ENCODE measurements at places on chromosomes 12 and 14.
A peak's percentile ranks its signal among the peaks of the same experiment; 100 is the strongest.

DNA sequence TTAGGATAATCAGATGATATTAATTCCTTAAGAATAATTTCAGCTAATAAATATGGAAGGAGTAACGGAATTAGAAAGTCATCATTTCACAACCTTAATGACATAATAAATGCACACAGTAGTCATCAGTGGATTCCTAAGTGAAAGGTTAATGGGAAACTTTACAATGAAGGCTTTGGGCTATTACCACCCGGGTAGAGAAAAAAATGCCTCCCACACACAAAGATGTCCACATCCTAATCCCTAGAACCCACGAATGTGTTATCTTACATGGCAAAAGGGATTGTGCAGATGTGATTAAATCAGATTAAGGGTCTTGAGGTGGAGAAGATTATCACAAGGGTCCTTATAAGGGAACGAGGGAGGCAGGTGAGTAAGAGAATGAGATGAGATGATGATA lies 5.6 kb downstream of the TMED10 start:
- DNase-seq: no peak

DNA sequence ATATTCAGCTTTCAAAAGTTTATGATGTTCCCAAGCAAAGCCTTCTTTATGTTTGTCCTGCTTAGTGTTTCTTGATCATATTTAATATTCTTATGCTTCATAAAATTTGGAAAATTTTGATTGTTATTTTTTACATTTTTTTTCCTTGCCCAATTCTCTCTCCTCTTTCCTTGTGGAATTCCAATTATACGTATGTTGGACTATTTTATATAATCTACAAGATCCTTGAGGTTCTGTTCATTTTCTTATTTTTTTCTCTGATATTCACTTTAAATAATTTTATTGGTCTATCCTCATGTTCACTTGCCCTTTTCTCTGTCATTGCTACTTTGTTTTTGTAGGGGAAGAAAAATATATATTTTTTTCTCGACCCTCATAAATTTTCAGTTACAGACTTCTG lies 167.7 kb downstream of the DYRK2 start:
- no peak for DNase-seq

DNA sequence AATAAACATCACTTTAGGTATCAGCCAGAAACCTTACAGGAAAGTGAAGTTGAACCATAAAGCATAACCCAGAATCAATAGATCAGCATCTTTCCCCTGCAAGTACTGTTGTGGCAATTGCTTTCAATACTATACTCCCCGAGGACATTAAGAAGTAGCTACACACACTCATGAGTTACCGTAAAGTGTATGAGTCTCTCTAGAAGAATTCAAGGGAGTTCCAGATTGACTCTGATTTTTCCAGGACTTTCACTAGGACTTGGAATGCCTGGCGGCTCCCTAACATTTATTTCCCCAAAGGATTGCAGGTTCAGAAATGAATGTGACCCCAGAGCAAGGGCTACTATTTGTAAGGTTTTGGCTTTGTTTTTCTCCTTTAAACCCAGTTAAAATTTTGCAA lies 465.4 kb upstream of the MDGA2 start:
- DNase-seq: no peak

- no peak for DNase-seq
Measured at GRCh38 chr12:120115692-120116440, 687 bp downstream of the RAB35 start.

- DNase-seq: no peak
Measured at GRCh38 chr14:70602254-70602653, 1.8 kb upstream of the MED6 start.

- DNase-seq: peak; percentile 17
Measured at GRCh38 chr12:71746974-71747611, 7.6 kb upstream of the RAB21 start.

GRCh38 chr12:119069147-119069642 lies 87.9 kb downstream of the SRRM4 start:
- DNase-seq: no peak

DNA sequence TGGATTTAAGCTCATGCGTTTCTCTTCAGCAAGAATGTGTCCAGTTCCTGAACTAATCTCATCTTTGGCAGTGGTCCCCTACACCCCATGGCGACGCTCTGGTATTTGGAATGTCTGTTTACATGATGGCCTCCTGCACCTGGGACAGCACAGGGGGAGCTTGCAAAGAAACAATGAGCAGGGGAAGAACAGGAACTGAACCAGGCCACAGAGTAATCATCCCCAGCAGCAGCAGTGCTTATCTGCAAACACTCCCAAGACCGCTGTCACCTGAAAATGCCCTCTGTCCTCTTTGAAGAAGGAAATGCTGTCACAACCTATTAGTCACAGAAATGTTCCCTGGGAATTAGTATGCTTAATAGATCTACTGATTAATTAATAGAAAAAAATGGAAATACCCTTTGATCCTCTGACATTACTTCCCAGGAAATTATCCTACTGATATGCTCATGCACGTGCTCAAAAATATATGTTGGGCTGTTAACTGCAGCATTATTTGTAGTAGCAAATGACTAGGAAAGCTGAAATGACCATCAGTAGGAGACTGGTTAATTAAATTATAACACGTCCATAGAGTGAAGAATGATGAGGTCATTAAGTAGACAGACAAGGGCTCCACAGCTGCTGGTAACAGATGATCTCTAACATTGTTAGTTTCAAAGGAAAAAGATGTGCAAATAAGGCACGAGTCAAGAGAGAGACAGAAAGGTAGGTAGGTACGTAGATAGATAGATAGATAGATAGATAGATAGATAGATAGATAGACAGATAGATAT lies 279.3 kb upstream of the FLRT2 start:
- DNase-seq: no peak

GRCh38 chr12:41336041-41336549 lies 148.0 kb downstream of the PDZRN4 start:
- no peak for DNase-seq

GRCh38 chr12:15505616-15506015 lies 183.3 kb downstream of the PTPRO start:
- DNase-seq: no peak

GRCh38 chr12:20245491-20245890 lies 122.8 kb upstream of the PDE3A start:
- no peak for DNase-seq

DNA sequence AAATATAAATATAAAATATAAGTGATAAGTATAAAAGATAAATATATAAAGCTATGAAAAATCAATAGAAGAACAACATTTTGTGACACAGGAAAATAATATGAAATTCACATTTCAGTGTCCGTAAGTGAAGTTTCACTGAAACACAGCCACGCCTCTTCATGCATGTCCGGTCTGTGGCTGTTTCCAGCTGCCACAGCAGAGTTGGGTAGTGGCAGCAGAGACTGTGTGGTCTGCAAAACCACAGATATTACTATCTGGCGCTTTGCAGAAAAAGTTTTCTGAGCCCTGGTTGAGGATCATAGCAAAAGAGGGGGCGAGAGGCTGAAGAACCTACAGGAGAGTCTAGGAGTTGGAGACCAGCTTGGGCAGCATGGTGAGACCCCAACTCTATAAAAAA lies 780 bp downstream of the SERPINA4 start:
- no peak for DNase-seq

DNA sequence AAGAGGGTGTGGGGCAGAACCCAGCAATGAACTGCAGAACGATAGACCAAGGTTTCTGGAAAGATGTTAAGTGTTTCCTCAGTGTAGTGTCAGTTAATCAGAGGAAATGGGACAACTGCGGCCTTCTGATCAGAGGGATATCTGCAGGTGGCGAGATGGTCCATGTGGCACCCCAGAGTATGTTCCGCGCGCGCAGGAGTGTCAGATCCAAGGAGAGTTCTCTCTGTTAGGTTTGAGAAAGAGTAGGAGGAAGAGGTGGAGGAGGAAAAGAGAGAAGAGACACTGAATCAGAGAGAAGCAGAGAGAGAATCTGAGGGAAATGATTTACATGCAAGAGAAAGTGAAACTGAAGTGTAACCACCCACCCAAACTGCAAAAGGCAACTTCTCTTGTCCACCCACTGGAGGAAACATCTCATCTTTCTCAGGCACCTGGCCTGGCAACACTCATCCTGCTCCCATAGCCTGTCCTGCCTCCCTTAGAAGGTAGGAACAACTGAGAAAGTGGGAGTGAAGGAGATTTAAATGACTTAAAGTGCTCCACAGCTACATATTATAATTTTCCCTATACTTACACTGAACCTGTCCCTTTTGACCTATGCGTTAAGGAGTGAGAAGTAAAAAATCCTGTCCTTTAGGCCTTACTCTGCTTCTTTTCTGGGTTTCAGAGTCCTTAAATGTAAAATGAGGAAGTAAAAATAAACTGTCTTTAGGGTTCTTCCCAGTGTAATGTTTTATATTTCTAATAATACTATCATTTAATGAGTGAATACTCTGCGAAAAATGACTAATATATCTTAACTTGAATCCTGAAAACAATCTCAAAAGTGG lies 6.8 kb upstream of the TESPA1 start:
- DNase-seq: peak; percentile 8

DNA sequence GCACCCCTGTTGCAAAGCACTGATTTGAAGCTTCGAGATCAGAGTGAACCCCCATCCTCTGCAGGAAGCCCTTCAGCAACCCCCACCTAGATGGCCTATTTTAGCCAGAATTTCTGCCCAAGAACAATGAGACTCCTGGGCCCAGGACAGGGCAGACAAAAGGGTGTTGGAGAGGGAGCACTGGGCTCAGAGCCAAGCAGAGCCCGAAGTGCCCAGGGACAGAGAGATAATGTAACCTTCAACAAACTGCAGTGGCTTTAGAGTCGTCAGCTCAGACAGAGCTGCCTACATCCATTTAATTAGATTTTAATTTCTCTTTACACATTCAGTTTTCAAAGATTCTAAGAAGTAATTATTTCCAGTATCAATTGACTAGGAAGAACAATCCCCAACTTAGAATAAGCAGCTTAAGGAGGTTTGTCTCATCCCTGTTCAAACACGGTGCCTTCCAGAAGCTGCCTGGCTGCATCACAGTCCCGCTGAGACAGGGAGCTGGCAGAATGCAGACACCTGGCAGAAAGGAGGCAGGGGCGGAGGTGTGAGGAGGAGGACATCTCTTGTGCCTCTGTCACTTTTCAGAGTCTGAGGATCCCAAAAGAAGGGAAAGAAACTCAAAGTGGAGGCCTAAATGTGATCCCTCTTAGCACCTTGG lies 504.9 kb upstream of the CCDC196 start:
- DNase-seq: no peak

- no peak for DNase-seq
Measured at GRCh38 chr14:61696753-61697318, 1.5 kb downstream of the HIF1A start.

GRCh38 chr12:129719416-129719815 lies 184.4 kb downstream of the TMEM132D start:
- DNase-seq: no peak

GRCh38 chr12:80059102-80059501 lies 40.2 kb upstream of the OTOGL start:
- DNase-seq: no peak

- DNase-seq: no peak
Measured at GRCh38 chr14:70013271-70013873, 134.2 kb downstream of the SMOC1 start.

DNA sequence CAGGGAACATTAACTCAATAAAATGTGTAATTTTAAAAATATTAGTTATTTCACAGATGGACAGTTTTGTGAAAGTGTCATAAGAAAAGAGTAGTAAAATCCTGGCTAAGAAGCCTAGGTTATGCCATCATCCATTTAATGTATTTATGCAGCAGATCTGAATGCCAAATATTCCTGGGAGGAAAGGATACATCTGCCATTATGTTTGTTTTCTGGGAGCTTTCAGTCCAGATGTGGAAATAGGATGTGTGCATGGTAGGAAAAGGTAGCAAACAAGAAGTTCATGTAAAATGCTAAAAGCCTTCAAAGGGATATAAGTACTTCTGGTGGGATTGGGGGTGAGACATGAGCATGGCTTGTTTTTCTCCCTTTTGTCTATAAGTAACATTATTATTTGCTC lies 27.0 kb upstream of the CLEC14A start:
- DNase-seq: no peak

- DNase-seq: no peak
Measured at GRCh38 chr12:41605545-41606305, 417.6 kb downstream of the PDZRN4 start.

DNA sequence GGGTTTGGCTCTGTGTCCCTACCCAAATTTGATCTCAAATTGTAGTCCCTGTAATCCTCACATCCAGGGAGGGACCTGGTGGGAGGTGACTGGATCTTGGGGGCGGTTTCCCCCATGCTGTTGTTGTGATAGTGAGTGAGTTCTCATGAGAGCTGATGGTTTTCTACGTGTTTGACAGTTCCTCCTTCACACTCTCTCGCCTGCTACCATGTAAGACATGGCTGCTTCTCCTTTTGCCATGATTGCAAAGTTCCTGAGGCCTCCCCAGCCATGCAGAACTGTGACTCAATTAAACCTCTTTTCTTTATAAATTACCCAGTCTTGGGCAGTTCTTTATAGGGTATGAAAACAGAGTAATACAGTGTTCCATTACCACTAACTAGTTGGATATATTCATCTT lies 10.3 kb upstream of the LRRC23 start:
- no peak for DNase-seq

DNA sequence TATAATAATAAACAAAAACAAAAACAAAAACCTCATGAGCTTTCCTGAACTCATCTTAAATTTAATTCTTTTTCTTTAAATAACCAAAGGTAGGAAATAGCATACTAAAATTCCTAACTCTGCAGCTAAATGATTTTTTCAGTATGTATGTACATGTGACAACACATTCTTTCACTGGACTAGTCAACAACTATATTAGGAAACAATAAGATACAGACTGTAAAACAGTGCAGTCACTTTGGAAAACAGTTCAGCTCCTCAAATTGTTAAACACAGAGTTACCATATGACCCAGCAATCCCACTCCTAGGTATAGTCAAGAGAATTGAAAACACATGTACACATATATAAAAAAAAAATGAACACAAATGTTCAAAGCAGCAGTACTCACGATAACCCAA lies 64.7 kb downstream of the SPPL3 start:
- no peak for DNase-seq

- no peak for DNase-seq
Measured at GRCh38 chr14:25843481-25844470, 754.1 kb downstream of the NOVA1 start.

DNA sequence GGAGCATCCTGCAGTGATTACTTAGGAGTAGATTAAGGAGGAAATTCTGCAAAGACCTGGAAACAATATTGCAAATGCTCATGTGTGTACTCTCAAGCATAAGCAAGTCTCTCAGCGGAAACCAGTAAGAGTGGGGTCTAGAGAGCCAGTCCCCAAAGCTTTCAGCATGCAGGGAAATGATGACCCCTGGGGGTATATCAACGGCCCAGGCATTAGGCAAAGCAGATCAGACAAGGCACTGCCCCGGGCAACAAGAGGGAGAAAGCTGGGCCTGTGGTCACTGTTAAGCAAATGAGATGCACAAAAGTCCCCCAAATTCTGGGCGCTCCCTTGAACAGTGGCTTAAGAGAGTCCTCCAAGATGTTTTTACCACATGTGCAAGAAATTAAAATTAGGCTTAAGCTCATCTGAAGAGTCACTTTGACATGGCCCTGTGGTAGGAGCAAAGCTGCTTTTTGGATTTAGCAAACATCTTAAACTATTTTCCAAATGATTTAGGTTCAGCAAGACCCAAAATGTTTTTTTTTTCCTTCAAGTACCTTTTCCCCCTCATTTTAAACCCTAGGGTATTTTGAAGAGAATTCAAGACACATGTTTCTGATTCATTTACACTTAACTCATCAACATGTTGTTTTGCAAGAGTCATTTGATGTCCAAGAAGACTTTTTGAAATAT lies 457.1 kb upstream of the TBX3 start:
- no peak for DNase-seq

All from stimulated activated CD8-positive, alpha-beta memory T cell treated with anti-CD3 and anti-CD28 coated beads, Interleukin-7, amount 100 ng/mL, for 4 hours (primary cell).